Right renal pelvis (tissue), 4 donors: ENCODE measurements at places on chromosomes 1 and 21. TPM values are rescaled to one million over a fixed set of nuclear protein-coding genes. Genes with fewer than 3 reads are reported as not detected.

DNA sequence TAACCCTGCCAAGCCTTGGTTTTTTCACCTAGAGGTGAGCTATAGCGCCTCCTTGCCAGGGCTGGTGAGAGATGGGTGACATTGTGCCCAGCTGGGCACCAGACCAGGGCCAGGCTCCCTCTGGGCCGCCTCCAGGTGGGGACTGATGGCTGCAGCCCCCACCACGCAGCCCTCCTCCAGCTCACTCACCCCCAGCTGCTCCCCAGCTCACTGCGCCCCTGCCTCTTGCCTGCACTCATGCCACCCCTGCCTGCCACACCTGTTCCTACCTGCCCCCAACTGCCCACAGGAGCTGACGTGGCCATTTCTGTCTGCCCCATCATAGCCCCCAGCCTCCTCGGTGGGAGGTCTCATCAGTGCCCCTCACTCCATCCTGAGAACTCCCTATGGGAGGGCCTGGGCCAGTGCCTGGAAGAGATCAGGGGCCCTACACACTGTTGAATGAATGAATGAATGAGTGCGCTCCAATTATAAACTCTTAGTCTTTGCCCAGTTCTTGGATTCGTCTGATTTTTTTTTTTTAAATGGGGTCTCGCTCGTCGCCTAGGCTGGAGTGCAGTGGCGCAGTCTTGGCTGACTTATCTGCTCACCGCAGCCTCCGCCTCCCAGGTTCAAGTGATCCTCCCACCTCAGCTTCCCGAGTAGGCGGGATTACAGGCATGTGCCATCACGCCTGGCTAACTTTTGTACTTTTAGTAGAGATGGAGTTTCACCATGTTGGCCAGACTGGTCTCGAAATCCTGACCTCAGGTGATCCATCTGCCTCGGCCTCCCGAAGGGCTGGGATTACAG is 26.4 kb upstream of the VPS13D start:
- DNase-seq: no peak

DNA sequence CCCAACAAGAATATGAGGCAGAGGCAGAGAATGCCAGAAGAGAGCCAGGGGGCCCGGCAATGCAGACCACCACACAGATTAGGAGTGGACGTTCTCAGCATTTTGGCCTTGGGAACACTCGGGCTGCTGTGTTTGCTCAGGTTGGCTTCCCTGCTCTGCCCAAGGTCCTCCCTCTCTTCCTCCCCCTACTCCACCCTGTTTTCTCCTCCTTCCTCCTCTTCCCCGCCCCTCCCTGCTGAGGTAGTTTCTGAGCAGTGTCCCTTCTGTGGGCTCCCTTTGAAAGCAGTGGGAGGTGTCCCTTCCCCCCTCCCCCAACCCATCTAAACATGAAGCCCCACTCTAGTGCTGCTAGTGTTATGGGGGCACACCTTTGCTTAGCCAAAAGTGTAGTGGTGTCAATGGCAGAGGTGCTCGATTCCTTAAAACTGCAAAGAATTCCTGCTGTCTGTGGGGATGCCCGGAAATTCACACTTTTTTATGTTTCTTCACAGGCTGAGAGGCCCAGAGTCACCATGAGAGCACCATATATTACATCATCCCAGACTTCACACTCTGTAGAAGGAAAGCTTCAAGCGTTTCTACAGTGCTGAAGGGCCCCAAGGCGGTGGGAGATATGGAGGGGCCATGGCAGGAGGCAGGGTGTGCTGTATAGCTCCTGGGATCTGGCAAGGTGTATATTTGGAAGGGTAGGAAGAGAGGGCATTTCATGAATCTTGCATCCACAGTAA is at the start of gene HHIPL2:
Gene HHIPL2 (minus strand): TSS at position 161 of the 728 bp plus-strand sequence. CDS start 60 bp downstream, at position 101.
- no peak for DNase-seq

DNA sequence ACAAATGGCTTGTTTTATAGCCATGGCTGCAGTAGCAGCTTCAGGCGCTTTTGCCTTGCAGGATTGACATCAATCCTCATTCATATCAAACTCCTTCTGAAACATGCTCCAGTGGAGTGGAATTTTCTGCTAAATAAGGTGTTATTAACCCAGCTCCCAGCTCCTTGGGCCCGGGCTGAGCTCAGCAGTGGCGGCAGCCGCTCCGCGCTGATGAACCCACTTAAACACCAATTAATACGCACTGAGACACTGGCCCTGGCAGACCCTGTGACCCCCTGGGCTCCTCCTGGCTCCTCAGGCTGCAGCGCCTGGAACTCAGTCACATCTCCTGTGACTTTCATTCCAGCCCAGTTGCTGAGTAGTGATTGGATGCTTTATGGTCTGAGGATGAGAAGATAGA is 137.4 kb upstream of the GRIK3 start:
- no peak for DNase-seq

- no peak for DNase-seq
Measured at GRCh38 chr1:168287237-168287664, 6.6 kb downstream of the TBX19 start.

GRCh38 chr1:94560333-94560732 is 18.8 kb upstream of the F3 start:
- no peak for DNase-seq

GRCh38 chr1:45002650-45003645 is 8.2 kb downstream of the HECTD3 start:
- DNase-seq: no peak

Gene SFN
- polyA plus RNA-seq: 0.69 TPM

Gene NEK2
- polyA plus RNA-seq: 17.9 TPM

Gene PRAMEF6
- not detected for polyA plus RNA-seq
